ENCODE measurements at places on chromosomes 13 and 19.

- DNase-seq = no peak
Measured at GRCh38 chr19:46210669-46211068, 18.9 kb upstream of the IGFL1 start.

GRCh38 chr13:93819331-93819890 lies 592.8 kb downstream of the GPC6 start:
- no peak for DNase-seq

DNA sequence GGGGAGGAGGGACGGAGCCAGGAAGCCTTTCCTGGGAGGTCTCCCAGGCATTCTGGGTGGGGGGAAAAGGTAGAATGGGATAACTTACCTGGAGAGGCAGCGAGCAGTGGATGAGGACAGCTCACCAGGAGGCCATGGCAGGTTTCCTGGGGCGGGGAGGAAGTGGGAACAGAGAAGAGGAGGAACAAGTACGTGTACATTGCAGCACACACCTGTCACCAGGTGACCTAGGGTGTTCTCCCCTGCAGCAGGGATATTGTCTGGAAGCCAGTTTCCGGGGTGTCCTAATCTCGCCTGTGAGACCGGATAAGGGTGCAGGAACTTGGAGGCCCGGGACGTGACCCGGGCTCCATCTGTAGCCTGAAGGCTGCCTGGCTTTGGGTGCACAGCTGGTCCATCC lies at the start of gene FUT3:
Gene FUT3 (minus strand): TSS at position 148 of the 400 bp plus-strand sequence.
- DNase-seq = no peak

GRCh38 chr19:12994701-12995595 lies at the start of gene NFIX:
NFIX (plus strand) TSS chr19:12995475; CDS start chr19:12995838, 363 bp downstream.
- no peak for DNase-seq

Data from globus pallidus (tissue), 1 donor.